ENCODE measurements at places on chromosomes 11 and 22.
A peak's percentile ranks its signal among the peaks of the same experiment; 100 is the strongest.

GRCh38 chr11:27971171-27971570, 136.8 kb downstream of the KIF18A start:
- no peak for DNase-seq

DNA sequence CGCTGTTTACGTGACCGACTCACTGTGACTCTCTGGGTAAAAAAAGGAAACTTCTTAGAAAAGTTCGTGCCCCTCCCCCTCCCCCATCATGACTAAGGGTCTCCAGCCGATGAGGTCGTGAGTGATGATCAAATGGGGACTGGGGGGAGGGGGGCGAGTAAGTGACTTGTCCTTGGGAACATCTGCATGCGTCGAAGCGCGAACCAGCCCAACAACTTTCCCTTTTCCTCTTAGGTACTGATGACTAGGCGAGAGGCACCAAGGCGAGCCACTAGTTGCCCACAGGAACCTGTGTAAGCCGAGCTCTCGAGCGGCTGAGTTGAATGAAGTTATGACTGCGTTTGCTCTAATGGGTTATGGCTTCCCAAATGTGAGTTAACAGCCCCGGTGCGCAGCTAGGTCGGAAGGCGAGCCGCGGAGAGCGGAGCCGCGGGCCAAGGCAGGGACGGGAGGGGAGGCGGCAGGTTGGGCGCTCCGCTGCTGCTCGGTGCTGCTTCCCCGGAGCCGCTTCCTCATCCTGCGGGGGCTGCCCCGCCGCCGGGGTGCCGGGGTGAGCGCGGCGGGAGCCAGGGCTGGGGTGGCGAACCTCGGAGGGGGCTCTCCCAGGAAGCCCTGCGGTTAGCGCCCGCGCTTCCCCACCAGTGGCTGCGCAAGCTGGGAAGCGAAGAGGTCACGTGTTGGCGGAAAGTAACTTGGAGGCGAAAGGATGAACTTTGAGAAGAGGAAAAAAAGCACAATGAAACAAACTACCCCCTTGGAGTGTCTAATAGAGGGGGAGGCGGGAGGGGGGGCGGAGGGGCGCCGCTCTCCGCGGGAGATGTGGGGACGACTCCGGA, 22.1 kb upstream of the BDNF start:
- no peak for DNase-seq

DNA sequence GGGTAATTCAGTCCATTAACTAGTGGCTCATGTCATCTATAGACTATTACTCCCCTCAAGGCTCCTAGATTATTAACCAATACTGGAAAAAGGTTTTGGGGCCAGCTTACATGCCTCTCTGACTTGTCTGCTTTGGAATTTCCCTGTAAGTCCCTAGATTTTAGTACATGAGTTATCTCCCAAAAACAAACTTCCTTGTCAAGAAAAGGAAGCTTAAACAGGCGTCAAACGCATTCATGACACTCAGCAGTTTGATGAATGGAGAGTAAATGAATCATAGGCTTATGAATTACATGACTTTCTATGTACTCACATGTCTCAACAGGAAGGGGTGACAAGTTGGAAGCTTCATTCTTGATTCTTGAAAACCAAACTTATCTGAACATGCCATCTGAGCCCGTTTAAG, 70.8 kb downstream of the BLID start:
- peak; percentile 10 for DNase-seq

DNA sequence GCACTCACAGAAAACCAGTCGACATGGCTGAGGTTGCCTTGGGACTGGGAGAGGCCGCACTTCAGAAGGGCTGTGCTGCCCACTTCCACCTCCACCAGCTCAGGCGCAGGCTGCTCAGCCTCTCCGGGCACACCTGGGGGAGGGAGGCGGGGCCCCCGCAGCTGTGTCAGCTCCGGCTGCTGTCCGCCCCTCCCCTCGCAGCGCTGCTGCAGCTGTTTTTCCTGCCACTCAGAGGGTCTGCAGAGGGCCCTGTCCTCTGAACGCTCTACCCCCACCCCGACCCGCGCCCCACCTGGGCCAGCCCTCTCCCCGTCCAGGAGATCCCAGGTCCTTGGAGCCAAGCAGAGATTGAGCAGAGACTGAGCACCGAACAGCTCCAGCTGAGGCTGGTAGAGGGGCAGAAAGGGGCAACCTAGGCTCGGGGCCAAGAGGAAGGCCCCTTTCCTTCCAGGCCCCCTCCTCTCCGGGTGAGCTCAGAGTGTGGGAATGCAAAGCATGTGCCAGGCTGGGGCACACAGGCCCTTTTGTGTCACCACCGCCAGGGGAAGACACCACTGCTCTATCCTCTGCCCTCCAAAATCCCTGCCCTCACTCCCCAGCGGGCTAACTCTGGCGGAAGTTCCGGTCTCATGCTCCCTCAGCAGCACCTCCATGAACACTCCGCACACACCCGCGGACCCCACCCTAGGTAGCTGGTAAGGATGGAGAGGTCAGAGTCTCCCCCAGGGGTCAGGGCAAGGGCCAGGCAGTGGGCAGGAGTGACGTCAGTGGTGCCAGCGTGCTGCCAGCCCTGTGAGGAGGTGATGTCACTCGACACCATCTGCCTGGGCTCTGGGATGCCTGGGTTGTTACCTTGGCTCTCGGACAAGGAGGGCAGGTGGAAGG, 1.6 kb downstream of the MCAM start:
- no peak for DNase-seq

DNA sequence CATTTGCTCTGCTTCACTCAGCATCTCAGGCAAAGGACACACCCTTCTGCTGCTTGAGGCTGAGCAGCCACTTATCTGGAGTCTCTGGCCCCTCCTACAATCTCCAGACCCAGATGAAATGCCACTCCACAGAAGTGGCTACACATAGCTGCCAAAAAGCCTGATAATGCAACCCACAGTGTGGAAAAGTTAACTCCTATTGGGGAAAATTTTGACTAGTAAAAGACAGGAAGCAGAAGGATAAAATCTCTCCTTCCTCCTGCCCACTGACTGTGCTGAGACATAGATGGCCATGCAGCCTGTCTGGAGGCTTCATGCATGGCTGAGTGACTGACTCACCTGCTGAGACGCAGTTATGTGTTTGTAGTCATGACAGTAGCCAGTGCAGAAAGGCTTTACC, 92.3 kb upstream of the TEAD1 start:
- DNase-seq, result no peak

DNA sequence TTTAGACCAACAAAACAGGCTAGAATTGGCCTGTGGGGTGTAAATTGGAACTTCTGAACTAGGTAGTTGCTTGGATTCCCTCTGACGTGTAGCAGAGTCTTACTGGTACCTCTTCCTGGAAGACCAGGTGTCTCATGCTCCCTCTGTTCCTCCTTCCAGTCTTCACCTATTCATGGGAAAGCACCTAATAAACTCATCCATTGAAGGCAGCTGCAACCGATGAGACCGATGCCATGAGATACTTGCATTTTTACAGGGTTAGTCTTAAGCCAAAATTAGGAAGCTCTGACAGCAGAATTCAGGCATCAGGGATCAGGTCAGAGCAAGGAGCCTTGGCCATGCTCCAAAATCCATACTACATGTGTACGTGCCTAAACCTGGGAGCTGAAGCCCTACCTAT, 13.2 kb upstream of the HEPHL1 start:
- no peak for DNase-seq

GRCh38 chr11:44198146-44198724, 102.8 kb downstream of the EXT2 start:
- no peak for DNase-seq

- DNase-seq, result no peak
These were observed 15.7 kb downstream of the GLB1L2 start for GRCh38 chr11:134347441-134347840.

GRCh38 chr22:37277384-37277783, 4.9 kb upstream of the CYTH4 start:
- DNase-seq, result no peak

- DNase-seq, result no peak
These were observed 13.8 kb downstream of the FADS2 start for GRCh38 chr11:61841636-61842527.

- no peak for DNase-seq
These were observed 21.5 kb downstream of the RPL27A start for GRCh38 chr11:8704136-8704535.

GRCh38 chr11:117696540-117696939, 100.5 kb downstream of the DSCAML1 start:
- DNase-seq, result no peak

DNA sequence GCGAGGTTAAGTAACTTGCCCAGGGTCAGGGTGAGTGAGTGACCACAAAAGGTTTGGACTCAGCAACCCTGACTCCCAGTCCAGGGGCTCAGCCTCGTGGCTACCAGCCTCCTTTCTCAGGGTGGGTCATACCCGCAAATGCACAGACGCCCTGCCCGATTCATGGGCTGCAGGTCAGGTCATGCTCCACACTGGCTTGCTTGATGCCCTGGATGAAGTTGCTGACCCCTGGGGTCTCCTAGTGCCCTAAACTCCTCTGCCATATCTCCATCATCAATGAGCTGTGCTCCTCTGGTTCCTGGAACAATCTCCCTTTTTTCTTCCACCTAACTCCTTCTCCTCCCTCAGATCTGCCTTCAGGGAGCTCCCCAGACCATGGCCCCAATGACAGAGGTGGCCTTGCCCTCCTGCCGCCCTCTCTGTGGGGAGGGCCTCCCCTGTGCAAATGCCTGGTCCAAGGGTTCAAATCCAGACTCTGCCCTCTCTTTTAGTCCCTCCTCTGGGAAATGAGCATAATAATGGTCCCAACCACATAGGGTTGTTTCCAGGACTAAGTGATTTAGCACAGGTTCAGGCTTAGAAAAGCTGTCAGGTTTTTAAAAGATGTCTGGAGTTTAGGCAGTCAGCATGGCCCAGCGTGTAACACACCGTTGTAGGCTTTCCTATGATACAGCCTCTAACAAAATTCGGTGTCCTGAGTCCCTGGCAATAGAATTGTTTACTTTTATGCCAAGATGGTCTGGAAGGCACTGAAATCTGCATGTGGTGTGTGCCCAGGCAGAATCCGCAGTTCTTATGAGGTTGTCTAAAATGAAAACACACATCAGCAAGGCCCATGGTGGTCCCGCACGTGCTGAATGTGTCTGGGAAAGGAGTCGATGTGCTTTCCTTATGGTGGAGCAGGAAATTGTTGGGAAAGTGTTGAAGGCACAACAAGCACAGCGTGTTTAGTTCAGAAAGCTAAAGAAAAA, 63.6 kb downstream of the CD82 start:
- no peak for DNase-seq

- DNase-seq, result peak; percentile 70
These were observed 17.5 kb downstream of the RELT start for GRCh38 chr11:73393479-73394415.

GRCh38 chr11:120645639-120646038, 134.1 kb downstream of the GRIK4 start:
- DNase-seq, result no peak

GRCh38 chr22:24153959-24154358, 27.3 kb upstream of the SUSD2 start:
- no peak for DNase-seq

Measured in fibroblast of gingiva (primary cell).